Fibroblast of skin of back (primary cell): ENCODE measurements at places on chromosomes 4 and X.

- DNase-seq = no peak
Measured at GRCh38 chrX:69110116-69110530, 55.1 kb downstream of the PJA1 start.

DNA sequence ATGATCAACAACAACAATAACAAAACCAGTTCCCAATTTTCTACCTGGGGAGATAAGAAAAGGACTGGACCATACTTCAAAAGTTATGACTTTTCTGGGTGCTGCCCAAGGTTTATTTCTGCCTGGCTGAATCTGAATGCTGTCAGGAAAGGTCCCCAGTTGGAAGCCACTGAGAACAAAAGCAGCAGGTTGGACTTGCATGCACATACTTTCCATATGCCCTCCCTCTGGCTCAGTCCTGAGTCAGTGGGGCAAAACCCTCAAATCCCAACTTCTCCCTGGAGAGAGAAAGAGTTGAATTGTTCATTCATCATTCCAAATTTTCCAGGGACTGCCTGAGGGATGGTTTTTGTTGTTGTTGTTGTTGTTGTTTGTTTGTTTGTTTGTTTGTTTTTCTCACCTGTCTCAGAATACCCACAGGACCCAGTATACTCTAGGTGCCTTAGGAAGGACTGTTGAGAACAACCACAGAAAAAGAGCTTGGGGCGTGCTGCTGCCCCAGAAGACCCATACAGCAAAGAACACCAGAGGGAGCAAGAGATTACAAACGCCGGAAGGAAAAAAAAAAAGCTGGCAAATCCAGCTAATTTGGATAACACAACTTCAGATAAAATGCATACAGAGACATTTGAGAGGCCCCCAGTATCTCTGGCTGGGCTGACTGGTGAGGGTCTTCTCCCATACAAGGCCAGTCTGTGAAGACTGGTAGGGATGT lies 138.9 kb upstream of the INPP4B start:
- peak; percentile 5 for DNase-seq

DNA sequence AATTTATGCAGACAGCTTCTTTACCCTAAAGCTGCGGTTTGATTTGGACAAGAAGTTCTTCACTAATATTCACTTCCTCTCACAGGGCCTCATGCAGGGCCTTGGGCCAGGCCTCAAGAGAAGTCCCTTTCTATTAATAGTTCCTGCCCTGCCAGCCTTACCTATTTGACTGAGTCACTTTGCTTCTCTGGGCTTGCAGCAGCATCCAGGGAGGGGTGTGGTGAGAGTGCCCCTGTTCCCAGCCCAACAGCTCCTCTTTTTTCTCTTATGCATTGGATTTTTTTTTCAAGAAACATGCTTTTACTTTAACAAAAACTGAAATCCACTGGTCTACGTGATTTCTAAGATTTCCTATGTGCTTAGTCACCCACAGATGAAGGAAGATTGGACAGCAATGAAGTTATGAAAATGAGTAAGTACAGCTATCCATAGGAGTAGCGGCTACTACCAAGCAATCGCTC lies 26.7 kb downstream of the FAM156B start:
- peak; percentile 70 for DNase-seq

DNA sequence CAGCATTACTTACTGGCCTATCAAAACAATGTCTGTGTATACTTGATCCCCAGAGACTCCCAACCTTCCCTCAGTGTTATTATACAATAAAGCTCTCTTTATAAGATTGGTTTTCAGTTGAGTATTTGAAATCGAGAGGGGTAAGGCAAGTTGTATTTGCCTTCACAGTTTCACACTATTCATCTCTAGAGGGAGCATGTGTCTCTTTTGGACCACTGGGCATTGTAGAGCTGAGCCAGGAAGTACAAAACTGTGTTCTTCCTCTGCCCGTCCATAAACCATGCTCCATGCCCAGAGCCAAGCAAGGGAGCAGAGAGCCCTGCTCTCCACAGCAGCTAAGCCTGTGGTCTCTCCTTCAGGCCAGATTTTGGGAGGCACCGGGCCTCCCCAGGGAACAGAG lies 61.5 kb upstream of the HHIP start:
- DNase-seq = peak; percentile 28

DNA sequence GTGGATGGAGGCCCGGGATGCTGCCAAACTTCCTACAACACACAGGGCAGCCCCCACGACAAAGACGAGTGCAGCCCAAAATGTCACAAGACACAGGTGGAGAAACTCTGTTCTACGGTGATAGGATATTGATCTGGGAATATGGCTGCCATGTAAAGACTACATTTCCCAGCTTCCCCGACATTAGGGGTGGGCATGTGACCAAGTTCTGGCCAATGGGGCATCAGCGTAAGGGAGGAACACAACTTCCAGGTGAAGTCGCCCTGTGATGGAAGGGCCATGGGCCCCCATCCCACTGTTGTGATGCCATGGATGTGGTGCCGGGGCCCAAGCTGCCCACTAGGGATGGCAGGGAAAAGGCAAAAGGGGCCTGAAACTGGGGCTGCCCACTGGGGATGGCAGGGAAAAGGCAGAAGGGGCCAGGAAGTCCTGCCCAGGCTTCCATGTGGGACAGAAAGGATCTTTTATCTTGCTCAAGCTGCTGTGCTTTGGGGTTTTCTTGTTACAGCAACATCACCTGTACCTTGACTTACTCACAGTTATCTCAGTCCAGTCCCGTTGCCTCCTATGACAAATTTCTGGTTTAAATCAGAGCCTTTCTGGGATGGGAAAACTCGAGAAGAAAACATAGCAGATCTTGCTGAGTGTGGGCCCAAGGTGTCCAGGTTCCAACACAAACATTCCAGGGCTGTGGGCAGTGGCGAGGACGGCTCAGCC lies 9.7 kb upstream of the ADRA2C start:
- DNase-seq = no peak

DNA sequence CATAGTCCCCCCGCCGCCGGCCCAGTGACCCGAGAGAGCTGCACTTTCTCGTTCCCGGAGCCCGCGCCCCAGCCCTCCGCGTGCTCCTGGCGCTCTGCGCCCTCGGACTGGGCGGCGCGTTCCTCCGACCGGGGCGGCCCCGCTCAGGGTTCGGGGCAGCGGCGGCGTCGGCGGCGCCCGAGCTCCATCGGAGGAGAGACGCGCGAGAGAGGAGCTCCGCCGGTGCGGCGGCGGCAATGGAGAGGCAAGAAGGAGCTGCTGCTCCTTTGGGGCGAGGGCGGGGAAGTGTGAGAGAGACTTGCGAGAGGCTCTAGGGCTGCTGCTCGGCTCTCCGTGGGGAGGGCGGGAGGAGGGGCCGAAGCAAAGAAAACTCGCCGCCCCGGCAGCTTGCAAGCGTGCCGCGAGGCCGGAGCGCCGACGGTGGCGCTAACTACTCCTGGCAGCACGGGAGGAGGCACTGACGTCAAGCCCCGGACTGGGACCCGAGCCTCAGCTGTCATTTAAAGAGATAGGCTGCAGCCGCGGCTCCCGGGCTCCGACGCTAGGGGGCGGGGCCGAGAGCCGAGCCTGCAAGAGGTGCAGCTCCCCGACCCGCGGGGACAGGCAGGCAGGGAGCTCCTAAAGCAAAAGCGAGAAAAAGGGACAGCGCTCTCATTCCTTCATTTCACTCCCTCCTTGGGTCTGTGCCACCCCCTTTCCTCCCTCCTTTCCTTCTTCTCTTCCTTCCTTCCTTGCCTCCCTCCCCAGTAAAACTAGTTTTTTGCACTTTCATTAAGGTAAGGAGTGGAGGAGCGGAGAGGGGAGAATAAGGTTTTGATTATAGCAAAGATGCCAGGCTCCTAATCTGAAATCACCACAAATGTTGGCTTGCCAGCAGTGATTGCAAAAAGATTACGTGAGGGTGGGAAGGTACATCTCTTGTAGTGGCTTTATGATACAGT lies at the start of gene KCTD8:
Gene KCTD8, minus strand, starts transcription at position 289 of the 941 bp plus-strand sequence.
- peak; percentile 58 for DNase-seq

GRCh38 chr4:184039963-184040383 lies 134.9 kb downstream of the STOX2 start:
- peak; percentile 12 for DNase-seq

- DNase-seq = no peak
Measured at GRCh38 chr4:24130637-24131036, 240.8 kb upstream of the PPARGC1A start.

DNA sequence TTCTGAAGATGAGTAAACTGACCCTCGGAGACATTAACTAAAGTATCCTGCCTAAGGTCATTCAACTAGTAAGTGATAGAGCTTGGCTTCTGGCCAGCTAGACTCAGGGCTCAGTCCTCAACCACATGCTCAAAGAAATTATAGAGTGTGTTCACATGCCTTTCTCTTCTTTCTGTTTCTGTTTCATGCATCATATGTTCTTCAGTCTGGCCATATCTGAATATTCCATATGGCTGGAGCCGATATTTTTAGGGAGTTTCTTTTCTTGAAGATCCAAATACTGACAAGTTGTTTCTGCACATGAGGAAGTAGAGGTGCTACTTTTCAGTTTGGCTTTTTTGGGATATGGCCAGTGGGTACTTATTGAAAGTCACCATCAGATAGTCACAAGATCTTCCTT lies 44.9 kb downstream of the MMRN1 start:
- no peak for DNase-seq

DNA sequence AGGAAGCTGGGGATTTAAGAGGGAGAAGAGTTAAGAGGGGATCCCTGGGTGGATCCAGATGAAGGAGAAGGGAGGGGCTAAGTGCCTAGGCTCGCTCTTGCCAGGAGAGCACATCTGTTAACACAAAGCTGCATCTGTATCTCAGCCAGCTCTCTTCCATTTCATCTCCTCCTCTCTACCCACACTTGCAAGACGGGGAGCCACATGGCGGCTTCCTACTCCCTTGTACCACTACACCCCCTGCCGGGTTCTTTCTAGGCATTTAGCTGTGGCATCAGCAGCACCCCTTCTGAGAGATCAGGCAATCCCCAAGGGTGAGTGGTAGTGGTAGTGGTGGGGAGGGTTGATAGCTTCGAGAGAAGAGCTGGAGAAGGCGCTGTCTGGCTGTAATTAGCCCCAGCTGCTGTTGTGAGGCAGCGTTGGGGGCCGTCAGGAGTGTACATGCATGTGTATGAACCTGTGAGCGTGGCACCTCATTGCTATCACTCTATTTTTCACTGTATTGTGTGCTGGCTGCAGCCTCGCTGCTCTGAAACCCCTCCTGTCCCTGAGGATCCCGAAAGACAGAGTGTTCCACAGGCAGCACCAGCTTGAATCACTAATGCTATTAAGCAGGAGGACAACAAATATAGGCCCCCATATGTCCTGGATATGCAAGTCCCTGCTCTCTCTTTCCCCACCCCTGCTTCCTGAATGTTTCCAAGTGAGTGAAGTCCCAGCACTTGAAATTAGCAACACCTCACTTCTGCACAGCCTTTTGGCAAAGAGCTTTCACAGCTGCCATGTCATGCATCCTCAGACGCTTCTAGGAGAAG lies 73.7 kb downstream of the RTL9 start:
- DNase-seq = no peak

GRCh38 chr4:142414366-142414990 lies 431.6 kb downstream of the INPP4B start:
- DNase-seq = no peak

DNA sequence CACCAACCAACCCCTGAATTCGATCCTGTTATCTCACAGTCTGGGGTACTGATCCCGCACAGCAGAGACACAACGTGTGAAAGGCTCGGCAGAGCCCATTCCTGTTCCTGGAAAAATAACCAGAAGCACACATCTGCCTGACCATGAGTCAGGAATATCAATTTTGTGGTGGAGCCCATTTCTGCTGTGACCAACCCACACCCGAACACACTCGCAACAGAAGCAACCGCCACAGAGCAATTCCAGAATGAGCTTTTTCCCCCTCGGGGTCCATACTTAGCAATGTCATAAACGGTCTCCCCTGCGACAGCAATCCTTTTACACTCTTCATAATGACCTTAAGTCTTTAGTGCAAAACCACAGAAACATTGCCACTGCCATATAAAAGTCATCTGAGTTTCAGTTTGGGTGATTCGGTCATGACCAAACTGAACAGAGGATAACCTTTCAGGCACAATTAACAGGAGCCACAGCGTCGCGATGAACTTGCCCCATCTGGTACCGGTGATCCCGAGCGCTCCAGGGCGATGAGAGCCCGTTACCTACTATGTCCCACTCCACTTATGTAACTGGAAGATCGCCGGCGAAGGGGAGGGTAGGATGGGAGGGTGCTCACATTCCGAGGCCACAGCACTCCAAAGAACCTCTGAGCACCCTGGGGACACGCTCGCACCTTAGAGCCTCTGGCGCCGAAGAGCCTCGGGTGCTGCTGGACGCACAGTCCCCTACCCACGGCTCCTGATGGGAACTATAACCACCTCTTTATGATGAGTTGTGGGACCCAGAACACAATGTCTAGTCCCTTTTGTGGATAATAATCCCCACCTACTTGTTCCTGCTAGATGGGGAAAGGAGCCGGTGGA lies 1.1 kb downstream of the MECP2 start:
- peak; percentile 17 for DNase-seq

DNA sequence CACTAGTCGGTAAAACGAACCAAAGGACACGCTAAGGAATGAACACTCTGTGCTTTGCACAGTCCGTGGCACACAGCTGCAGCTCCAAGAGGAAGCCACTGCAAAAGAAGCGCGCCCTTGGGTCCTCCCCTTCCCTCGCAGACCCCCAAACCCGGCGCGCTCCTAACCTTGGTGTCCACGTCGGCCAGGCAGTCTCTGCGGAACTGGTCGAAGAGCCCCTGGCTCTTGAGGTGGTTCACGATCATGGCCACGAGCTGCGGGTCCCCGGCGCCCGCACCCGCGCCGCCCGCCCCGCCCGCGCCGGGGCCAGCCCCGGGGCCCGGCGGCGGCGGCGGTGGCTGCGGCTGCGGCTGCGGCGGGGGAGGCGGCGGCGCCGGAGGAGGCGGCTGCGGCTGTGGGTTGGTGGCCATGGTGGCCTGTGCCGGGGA lies 333 bp downstream of the BOD1L1 start:
- peak; percentile 9 for DNase-seq

DNA sequence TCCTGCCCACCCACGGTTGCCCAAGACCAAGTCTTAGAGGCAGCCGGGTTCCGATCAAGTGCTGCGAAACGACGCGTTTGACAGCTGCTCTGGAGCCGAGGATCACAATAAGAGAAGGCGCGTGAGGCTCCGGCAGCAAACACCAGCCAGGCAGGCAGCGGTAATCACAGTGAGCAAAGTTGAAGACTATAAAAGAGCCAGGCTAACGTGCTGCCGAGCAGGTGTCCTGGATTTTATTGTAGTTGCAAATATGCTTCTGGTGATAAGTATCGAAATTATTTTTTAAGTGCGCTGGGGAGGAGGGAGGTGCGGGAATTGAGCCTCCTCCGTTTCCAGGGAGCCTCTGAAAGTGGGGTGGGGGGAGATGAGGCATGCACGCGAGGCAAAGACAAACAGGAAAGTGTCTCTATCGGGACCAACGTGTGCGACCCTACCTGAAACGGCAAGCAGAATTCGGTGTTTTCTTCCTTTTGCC lies 590 bp downstream of the GABRA2 start:
- DNase-seq = no peak
